ENCODE measurements at places on chromosomes 5 and 9.
A peak's percentile ranks its signal among the peaks of the same experiment; 100 is the strongest.

DNA sequence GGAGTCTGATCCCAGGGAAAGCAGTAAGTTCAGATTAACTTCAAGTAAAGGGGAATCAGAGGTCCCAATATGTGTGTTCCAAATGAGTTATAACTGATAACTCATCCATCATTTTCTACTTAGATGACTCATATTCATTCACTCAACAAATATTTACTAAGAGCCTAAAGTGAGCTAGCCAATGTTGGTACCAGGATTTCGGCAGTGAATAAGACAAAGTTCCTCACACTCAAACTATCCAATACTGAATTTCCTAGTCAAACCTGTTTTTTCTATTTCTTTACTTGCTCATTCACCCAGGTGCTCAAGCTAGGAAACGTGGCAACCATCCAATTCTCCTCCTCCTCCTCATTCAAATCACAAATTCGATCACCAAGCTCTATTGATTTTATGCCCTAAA is 25.8 kb downstream of the FBXW2 start:
- DNase-seq = no peak

DNA sequence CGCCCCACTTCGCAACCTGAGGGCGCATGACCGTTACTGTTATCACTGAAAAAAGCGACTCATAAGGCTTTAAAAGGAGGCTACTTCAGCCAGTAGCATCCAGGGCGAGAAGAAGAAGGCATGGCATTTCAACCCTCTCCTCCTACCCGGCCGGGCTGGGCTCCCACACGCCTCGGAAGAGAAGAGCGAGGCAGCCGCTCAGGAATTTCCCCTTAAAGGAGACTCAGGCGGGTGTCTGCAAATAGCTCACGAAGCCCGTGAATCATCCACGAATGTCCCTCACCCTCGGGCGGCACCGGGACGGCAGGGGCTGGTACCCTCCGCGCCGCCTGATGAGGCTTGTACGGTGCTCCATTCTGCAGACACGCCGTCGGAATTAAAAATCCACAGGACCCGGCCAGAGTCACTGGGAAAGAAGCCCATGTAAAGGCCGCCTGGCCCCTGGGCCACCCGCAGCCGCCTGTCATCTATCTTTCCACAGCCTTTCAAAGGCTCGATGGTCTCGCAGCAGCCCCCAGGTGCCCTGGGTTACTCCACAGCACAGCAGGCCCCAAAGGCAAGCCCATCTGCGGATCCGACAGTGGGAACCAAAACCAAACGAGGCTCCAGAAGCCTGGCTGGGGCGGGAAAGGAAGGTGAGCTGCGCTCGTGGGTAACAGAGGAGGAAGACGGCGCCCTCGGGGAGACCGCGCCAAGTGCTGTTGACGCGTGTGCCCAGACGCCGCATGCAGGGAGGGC is 11.8 kb downstream of the SLC12A7 start:
- peak; percentile 19 for DNase-seq

- no peak for DNase-seq
Measured at GRCh38 chr9:91174772-91175171, 186.9 kb downstream of the AUH start.

DNA sequence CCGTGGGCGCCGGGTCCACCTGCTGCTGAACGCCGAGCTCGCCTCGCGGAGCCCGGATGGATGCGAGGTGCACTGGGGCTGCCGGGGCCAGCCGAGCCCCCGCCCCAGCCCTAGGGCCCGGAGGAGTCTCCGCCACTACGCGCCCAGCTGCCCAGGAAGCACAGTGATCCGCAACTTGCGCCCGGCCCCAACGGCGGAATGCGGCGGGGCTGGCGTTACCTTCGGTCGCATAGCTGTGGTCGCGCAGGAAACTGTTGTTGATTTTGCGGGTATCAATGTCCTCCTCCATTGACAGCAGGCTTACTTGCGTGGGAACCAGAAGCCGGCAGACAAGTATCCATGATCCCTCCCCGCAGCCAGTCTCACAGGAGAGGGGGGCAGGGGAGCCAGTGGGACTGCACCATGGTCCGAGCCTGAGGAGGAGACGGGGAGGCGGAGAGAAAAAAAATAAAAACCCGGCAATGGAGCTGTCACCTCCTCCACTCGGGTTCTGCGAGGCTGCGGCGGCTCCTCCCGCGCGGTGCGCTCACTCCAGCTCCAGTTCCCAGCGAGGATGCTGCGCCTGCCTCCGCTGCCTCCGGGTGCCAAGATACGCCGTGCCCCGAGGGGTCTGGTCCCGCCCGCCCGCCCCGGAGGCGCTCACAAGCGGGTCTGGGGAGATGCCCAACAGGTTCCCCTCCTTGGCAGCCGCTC is 628 bp downstream of the PPP2R2B start:
- DNase-seq = no peak

Measured in fibroblast of skin of back (primary cell).